Activated T-cell treated with anti-CD3 and anti-CD28 coated beads for 48 hours (primary cell): ENCODE measurements at places on chromosomes 1 and 21.

DNA sequence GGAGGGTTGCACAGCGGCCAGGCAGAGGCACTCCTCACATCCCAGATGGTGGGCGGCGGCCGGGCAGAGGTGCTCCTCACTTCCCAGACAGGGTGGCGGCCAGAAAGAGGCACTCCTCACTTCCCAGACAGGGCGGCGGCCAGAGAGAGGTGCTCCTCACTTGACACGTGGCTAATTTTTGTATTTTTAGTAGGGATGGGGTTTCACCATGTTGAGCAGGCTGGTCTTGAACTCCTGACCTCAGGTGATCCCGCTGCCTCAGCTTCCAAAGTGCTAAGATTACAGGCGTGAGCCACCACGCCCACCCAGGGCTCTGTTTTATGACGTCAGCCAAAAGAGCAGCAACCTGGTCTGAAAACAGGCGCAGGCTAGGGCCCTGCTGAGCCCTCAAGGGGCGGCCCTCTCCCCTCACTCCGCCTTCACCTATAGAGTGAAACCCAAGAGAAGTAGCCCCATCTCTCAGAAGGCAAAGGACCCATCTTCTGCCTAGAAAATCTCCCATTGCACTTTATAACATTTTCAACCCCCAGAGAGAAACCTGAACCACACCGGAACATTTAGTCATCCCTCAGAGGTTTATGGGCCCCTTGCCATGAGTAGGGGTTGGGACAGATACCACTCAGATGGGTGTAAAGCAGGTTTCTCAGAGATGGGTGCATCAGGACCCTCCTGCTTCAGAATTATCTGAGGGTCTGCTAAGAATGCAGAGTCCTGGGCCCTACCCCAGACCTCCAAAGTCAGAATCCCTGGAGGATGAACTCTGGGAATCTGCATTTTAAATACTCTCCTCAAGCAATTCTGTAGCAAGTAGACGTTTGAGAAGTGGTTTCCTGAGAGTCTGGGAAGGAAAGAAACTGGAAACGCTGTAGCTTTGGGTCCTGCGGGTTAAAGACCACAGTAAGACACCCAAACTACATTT, 40.8 kb downstream of the CDK18 start:
- DNase-seq, result no peak

DNA sequence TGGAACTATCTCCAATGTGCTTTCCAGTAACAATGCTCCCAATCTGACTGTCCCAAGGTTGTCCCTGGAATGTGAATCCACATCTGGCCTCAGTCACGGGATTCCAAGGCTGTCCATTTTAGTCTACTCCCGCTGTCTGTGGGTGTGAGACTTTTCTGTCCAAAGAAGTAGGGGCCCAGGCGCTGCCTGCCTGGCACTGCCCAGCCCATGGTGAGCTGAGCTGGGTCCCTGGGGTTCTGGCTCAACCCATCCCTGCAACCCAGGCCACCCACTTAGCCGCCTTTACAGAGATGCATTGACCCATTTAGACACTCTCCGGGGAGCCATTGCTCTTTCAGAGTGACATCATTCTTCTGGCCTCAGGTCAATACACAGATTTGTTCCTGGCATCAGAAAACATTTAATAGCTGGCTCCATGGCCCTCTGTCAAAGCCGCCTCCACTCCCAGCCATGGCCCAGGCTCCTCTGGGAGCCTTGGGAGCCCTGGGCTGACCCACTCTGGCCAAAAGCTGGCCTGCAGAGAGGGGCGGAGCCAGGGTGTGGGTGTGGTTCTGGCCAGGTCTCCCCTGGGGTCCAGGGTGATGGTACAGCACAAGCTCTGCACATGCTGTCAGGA, 47.2 kb upstream of the PAX7 start:
- no peak for DNase-seq

DNA sequence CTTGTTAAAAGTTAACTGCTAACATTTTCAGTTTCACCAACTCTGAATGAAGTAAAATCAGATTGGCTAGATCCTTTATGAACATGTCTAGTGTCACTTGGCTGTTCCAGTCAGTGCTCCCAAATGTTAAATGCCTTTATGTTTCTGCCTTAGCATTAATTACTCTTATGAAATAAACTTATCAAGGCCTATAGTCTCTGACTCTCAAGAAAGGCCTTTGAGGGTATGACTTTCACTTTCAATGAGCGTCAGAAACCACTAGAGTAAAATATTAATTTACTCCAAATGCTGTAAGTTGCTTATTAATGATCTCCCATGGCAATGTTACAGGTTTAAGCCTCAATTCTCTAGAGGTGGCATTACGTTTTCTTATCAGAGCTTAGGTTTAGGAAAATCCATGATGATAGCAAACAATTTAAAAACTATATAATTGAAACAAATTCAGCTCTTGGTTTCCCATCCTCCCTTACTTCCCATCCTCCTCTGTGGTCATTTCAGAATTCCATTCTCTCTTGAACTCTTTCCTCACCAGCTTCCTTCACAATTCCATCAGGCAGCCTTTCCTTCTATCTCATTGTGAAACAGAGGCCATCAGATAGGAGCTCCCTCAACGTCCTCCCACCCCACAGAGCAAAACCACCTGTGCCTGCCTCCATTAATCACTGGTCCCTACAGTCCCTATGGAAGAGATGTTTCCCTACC, 108.6 kb upstream of the COP1 start:
- no peak for DNase-seq

DNA sequence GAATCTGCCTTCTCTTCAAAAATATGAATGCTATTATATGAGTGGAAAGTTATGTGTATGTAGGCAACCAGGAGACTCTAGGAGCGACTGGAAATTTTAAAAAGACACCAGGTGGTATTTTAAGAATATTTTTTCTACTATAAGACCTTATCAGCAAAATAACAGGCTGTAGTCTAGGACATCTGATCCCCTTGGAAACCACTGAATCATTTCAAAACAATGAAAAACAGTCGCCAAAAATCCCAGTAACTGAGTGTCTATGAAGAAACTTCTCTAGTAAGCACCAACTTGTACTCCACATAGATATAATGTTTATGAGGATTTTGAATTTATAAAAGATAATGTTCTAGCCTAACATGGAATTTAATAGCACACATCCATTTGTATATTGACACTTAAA, 358.5 kb downstream of the GPATCH2 start:
- DNase-seq, result no peak

DNA sequence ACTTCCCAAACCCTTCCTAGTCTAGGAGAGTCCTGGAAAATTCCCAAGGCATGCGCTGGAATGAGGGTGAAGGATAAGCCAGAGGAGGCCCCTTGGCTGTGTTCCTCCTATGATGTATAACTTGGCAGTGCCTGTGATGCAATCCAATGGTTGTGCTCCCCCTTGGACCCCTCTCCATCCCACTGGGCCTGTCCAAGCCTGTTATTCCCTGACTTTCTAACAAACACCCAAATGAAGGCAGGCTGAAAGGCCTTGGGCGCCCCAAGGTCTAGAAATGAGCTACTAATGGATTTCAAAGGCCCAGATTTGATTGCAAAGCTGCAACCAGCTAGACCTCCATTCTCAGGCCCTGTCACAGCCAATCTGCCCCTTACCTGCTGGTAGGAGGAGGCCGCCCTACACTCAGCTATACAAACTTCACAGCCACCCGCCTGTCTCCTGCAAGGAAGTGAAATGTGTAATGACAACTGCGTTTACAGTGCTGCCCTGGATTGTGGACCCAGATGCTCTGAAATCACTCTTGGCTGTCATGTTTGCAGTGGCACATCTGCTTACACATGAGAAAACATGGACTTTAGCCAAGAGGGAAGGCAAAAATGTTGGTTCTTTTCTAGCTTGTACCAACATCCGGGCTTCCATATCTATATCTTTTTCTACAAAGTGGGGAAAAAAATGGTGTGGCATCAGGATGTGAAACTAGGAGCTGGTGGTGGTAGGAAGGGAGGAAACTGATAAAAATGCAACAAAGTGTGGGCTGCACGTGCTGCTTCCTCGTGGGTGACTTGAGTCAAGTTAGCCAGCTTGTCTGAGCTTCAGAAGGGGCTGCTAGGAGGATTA, 130.4 kb downstream of the TRABD2B start:
- no peak for DNase-seq

DNA sequence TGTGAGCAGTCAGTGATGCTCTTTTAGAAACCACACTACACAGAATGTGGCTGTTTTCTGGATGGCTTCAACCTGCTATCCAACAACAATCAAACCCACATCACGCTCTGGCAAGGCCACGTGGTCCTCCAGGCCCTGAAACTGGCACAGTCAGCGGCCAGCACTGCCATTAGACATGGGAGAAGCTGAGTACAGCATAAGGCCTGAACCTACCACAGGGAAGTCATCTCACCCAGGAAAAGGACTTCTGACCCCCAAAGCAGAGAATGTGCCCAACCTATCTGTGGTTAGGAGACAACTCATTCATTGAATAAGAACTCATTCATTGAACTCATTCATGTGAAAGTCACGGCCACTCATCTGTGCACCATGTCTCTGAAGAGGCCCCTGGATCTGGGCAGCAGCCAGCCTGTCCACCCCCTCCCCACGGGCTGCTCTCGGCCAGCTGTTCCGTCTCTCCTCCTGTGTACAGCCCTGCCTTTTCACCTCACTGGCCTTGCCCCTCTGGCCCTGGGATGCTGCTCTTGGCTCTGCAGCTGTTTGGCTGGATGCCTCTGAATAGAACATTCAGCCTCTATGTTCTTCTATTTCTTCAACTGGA, 41.1 kb downstream of the C1orf198 start:
- no peak for DNase-seq

DNA sequence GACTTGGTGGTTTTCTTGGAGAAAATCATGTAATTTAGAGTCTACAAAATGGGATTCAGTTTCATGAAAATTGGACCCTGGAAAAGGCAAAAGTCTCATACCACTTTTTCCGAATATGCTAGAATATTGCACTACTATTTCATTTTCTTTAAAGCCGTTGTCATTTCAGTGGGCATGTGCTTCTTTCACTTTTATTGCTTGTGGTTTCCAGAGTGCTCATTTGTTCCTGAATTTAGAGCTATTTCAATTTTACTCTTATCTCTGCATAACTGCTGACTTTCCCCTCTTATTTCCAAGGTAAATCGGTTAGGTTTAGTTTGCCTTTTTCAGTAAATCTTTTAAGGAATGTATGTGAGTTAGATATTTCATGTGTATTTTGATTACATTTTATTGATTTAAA, 11.6 kb downstream of the HHAT start:
- DNase-seq, result no peak

- DNase-seq, result no peak
Observed at GRCh38 chr1:201505503-201505890, 1.4 kb downstream of the CSRP1 start.

- DNase-seq, result no peak
Observed at GRCh38 chr1:81330521-81330920, 470.2 kb upstream of the ADGRL2 start.
